ENCODE measurements at places on chromosomes 13 and 19.
A peak's percentile ranks its signal among the peaks of the same experiment; 100 is the strongest.

DNA sequence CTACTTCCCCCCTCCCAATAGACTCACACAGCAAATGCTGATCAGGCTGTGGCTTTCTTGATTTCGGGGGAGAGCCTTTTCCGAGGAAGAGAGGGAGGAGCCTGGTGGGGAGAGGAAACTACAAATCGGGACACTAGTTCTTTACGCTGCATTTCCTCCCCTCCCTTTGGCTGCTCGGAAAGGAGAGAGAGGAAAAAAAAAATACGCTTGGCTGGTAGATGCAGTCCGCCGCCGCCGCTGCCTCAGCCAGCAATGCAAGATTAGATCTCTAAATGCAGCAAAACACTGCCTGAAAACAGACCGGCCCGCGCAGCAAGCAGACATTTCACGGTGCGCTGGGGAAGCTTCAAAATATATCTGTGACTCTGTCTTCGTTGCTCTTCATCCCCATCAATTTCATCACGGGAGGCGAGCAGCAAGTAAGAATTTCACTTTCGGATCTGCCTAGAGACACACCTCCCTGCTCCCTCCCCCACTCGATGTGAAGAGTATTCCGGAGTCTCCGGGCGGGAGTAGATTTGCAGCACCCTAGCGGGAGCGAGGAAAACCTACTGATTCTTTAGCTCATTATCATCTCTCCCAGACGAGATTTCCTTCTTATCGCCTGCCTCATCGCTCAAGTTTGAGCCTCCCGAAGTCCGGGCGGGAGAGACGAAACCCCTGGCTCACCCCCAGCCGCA is at the start of gene PCDH17:
PCDH17 (plus strand) TSS at position 149 of the 680 bp plus-strand sequence. CDS start 803 bp downstream, outside the sequence.
- peaks cover 2% of the 10 kb centered on the region for H3K4me1 ChIP-seq
- H3K27me3 ChIP-seq, result peaks cover 1% of the 10 kb centered on the region
- H3K27ac ChIP-seq, result no peak within 1 kb of the TSS
- DNase-seq, result peak; percentile 93
- H3K36me3 ChIP-seq, result no peaks in the 10 kb centered on the region

DNA sequence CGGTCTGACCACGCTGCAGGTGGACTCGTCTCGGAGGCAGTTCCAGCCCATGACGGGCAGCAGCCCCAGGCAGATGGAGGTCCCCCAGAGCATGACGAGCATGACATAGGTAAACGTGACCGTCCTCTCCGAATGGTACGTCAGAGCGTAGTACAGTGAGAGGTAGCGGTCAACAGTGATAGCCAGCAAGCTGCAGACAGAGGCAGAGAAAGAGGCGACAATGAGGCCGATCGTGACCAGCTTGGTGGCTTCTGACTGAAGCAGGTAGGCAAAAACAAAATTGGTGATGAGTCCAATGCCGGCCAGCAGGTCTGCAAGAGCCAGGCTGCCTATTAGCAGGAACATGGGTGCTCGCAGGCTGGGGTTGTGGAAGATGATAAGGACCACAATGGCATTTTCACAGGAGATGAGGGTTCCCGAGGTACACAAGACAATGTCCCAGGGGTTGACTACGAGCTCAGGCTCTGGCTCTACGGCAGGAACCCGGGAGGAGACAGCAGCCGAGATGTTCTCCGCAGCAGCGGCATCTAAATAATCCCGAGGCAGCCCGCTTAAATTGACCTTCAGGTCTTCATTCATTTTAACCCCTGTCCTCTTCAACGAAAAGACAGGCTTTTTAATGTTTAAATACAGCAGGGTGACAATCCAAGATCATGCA is 1.2 kb downstream of the GPR12 start:
- no peaks in the 10 kb centered on the region for H3K36me3 ChIP-seq
- H3K4me3 ChIP-seq, result no peak overlapping the region
- H3K27me3 ChIP-seq, result peaks cover 33% of the 10 kb centered on the region
- H3K27ac ChIP-seq, result no peak overlapping the region
- DNase-seq, result no peak
- peaks cover 2% of the 10 kb centered on the region for H3K4me1 ChIP-seq

DNA sequence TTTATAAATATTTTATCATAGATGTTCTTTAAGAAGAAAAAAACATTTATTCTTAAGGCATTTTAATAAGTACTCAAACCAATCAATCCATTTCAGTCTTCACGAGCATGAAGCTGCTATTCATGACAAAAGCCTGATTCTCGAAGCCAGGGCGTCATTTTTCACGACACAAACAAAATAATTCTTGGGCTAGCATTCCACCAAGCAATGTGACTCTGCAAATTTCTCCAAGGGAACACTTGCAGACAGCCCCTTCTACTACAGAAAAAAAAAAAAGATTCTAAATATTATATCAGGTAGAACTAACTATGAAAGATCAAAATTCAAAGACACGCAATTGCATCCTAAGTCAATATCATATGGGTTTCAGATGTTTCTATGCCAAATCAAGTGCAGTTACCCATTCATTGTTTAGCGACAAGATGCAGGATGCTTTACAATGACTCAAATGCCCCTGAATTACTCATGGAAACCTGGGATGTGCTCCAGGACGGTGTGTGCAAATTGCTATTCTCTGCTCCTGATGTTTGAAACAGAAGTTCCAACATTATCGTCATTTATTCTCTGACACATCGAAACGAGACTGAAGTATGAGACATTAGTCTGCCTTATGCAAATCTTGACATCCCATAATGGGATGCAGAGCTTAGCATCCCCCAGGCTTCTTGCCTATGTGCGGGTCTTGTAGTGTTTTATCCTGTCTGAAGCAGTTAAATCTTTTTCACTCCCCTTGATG is 517.7 kb downstream of the MYO16 start:
- no peaks in the 10 kb centered on the region for H3K27me3 ChIP-seq
- no peaks in the 10 kb centered on the region for H3K36me3 ChIP-seq
- no peaks in the 10 kb centered on the region for H3K4me1 ChIP-seq
- no peak overlapping the region for H3K27ac ChIP-seq
- no peak overlapping the region for H3K4me3 ChIP-seq
- no peak for DNase-seq

- H3K36me3 ChIP-seq, result no peaks in the 10 kb centered on the region
- H3K4me3 ChIP-seq, result no peak overlapping the region
- DNase-seq, result no peak
- H3K4me1 ChIP-seq, result peaks cover 7% of the 10 kb centered on the region
- peak overlapping the region; percentile 23 for H3K27ac ChIP-seq
Measured at GRCh38 chr13:71876648-71877255, 9.7 kb upstream of the DACH1 start.

- no peaks in the 10 kb centered on the region for H3K27me3 ChIP-seq
- H3K27ac ChIP-seq, result no peak overlapping the region
- no peaks in the 10 kb centered on the region for H3K36me3 ChIP-seq
- no peaks in the 10 kb centered on the region for H3K4me1 ChIP-seq
Measured at GRCh38 chr13:44333950-44334655, 39.5 kb upstream of the SERP2 start.

DNA sequence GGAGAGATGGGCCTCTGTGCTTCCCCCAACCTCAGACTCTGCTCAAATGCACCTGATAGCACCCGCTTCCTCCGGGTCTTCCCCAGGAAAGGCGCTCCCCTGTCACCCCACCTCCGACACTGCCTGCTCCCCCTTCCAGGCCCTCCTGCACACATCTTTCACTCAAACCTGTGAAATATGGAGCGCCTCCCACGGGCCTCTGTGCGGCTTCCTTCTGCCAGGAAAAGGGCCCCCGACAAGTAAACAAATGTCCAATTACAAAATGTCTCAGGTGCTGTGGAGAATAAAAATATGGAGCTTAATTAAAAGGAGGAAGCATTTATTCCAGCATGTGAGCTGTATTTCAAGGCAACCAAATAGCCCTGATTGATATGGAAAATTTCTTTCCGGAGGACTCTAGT is 15.6 kb upstream of the CCNE1 start:
- DNase-seq, result no peak
- H3K36me3 ChIP-seq, result no peaks in the 10 kb centered on the region
- H3K27me3 ChIP-seq, result no peaks in the 10 kb centered on the region

GRCh38 chr19:2070986-2071673 is 20.1 kb upstream of the MKNK2 start:
- H3K27me3 ChIP-seq, result no peaks in the 10 kb centered on the region
- no peak for DNase-seq
- H3K36me3 ChIP-seq, result no peaks in the 10 kb centered on the region

- H3K4me3 ChIP-seq, result no peak overlapping the region
- DNase-seq, result peak; percentile 42
- H3K4me1 ChIP-seq, result peaks cover 24% of the 10 kb centered on the region
- no peaks in the 10 kb centered on the region for H3K36me3 ChIP-seq
- no peak overlapping the region for H3K27ac ChIP-seq
Measured at GRCh38 chr13:99693351-99693750, 192.1 kb downstream of the TM9SF2 start.

DNA sequence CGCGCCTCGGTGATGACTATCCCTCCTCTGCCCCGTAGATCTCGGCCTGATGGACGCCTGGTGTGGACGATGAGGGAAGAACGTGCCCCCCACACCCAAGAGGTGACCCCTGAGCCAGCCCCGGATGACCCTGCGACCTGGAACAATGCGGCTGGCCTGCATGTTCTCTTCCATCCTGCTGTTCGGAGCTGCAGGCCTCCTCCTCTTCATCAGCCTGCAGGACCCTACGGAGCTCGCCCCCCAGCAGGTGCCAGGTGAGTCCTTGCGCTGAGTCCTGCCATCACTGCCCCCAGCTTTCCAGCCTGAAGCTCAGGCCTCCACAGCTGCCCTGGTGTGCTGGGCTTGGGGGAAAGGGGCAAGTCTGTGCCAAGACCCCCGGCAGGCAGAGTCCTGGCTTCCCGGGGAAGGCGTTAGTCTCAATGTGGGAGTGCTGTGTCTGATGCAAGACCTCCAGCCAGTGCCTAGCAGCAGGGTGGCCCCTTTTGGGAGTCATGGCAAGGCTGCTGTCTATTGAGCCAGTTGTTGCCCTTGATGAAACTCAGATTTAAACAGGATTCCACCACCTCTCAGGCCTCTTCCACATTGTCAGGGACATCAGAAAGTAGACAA is 67.5 kb downstream of the CHST8 start:
- H3K27ac ChIP-seq, result no peak overlapping the region
- no peaks in the 10 kb centered on the region for H3K27me3 ChIP-seq
- no peak overlapping the region for H3K4me3 ChIP-seq
- no peaks in the 10 kb centered on the region for H3K4me1 ChIP-seq

GRCh38 chr19:15324791-15325519 is 7.4 kb downstream of the BRD4 start:
- H3K4me3 ChIP-seq, result no peak overlapping the region
- no peaks in the 10 kb centered on the region for H3K36me3 ChIP-seq

DNA sequence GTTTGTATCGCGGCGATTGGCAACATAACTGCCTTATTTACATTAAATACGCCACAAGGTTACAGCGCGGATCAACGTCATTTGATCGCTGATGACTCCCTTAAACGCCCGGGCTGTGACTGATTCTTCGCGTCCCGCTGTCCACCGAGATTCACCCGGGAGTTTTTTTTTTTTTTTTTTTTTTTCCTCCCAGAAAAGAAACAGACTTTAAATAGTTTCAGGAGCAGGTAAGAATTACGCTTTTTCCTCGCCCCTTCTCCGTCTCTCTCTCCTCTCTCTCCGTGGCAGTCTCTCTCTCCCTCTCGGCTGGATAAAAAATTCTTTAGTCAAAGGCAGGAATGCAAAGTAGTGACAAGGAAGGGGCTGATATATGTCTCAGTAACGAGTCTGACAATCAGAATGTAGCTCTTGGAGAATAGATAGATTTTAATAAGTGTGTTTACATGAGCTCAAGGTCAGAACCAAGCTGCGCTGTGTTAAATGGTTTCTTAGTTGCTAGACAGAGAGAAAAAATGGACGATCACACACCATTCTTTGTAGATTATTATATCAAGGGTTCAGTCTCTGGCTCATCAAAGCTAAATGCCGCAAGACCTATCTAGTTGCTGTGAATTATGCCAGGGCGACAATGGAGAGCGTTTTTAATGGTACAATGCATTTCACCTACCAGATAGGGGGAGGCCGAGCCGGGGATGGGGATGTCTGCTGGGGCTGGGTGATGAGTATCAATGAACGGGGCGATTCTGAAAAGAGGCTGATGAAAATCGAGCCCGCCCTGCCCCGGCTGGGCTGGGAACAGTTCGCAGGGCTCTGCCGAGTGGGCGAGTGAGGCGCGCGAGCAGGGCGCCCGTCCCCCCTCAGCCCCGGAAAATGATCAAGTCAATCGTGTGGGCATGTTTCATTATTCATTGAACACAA is 147.2 kb upstream of the ZNF536 start:
- H3K4me1 ChIP-seq, result no peaks in the 10 kb centered on the region
- H3K27ac ChIP-seq, result no peak overlapping the region
- H3K27me3 ChIP-seq, result peaks cover 37% of the 10 kb centered on the region
- peak; percentile 30 for DNase-seq
- H3K36me3 ChIP-seq, result no peaks in the 10 kb centered on the region

DNA sequence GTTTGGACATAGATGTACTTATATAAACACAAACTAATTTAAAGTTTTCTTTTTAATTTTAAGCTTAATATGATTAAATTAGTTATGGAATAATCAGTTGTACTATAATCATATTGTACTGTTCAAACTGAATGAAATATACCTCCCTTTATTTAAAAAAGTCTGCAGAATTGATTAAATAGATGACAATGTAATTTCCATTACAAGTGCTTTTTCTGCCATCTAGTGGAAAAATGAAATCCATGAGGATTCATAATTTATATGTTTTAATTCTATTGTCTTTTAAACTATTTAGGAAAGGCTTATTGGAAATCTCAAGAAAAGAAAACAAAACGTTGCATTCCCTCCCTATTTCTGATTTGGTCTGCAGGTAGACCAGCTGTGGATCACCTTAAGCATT is 30.9 kb downstream of the MZT1 start:
- DNase-seq, result no peak
- H3K4me1 ChIP-seq, result no peaks in the 10 kb centered on the region
- no peaks in the 10 kb centered on the region for H3K36me3 ChIP-seq
- no peaks in the 10 kb centered on the region for H3K27me3 ChIP-seq
- H3K4me3 ChIP-seq, result no peak overlapping the region

GRCh38 chr13:94228763-94229162 is 250.7 kb downstream of the DCT start:
- H3K36me3 ChIP-seq, result no peaks in the 10 kb centered on the region
- no peak overlapping the region for H3K4me3 ChIP-seq
- no peaks in the 10 kb centered on the region for H3K4me1 ChIP-seq
- no peaks in the 10 kb centered on the region for H3K27me3 ChIP-seq
- H3K27ac ChIP-seq, result no peak overlapping the region

- no peak overlapping the region for H3K4me3 ChIP-seq
- no peak overlapping the region for H3K27ac ChIP-seq
- no peaks in the 10 kb centered on the region for H3K36me3 ChIP-seq
- no peaks in the 10 kb centered on the region for H3K27me3 ChIP-seq
- H3K4me1 ChIP-seq, result no peaks in the 10 kb centered on the region
Measured at GRCh38 chr19:41753159-41753558, 2.2 kb upstream of the CEACAM6 start.

DNA sequence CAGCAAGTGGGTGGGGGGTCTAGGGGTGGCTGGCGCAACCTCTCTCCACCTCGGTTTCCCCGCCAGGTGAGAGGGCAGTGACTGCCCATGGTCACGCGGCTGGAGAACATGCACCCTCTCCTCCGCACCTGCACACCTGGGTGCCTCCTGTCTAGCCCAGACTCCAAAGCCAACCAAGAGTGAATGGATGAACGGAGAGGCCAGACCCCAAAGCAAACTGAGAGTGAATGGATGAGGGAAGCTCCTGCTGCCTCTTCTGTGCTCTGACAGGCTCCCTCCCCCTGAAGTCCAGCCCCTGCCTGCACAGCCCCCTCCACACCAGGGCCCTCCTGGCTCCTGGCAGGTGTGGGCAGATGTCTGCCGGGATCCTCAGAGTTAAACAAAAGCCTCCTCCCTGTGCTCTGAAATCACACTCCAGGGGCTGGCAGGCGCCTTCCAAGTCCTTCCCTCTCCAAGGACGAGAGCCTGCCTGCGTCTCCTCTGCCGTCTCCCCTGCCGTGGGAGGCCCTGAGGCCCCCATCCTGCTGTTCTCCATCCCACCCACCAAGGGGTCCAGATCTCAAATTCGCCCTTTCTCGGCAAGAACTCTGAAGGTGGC is 2.2 kb downstream of the SBNO2 start:
- peak; percentile 28 for DNase-seq
- H3K36me3 ChIP-seq, result no peaks in the 10 kb centered on the region
- no peak overlapping the region for H3K27ac ChIP-seq
- H3K27me3 ChIP-seq, result no peaks in the 10 kb centered on the region
